Activated effector memory CD4-positive, alpha-beta T cell treated with anti-CD3 and anti-CD28 coated beads, Interleukin-2, amount 50 U/mL, for 16 hours (primary cell): ENCODE measurements at places on chromosomes 11 and 22.

DNA sequence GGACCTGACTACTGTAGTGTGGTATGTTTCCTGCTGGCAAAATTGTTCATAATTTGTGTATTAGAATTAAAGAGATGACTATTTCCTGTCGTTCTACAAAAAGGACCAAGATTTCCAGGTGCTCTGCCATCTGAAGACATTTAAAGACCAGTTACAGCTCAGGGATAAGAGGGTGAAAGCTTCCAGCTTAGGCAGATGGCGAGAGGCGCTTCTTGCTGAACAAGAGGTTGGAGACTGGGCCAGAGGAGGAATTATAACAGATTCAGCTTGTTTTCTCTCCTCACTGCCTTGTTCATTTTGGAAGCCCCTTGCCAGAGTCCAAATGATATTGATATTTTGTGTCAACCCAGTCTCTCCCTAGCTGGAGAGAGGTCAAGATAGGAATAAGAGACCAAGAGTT lies 23.1 kb upstream of the NNMT start:
- DNase-seq, result no peak

DNA sequence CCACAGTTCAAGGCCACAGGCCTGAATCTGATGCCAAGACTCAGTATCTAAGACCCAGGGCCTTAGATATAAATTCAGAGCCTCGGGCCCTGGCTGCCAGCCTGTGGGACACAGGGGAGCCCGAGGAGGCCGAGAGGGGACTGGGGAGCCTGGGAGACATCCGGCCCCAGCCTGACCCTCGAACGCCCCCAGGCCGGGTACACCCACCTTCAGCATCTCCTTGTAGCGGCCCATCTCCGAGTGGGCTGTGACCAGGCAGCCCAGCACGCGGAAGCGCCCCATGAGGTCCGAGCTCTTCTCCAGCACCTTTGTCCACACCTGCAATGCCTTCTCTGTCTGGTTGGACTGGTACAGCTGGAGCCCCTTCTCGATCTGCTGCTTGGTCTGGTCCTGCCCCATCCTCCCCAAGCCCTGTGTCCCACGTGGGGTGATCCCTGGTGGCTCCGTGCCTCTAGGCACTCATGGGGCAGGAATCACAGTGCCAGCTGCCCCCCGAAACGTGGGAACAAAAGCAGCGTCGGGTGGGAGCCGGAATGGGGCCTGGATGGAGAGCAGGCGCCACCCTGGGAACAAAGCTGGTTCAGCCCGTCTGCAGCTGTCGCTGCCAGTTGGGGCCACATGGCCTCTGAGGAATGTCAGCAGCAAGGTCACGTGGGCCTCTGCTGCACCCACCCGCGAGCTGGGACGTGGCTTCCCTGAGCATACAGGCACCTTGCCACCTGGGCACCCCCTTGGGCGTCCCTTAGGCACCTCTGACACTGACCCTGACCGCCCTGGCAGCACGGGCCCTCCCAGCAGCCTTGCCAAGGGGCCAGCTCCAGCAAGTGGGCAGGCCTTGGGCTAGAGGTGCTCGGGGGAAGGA lies at the start of gene RAPSN:
TSS of gene RAPSN (minus strand) at position 571 of the 862 bp plus-strand sequence. CDS start at position 399, 172 bp downstream.
- no peak for DNase-seq

- no peak for DNase-seq
These were observed 30.9 kb downstream of the CHEK2 start for GRCh38 chr22:28710576-28711191.

DNA sequence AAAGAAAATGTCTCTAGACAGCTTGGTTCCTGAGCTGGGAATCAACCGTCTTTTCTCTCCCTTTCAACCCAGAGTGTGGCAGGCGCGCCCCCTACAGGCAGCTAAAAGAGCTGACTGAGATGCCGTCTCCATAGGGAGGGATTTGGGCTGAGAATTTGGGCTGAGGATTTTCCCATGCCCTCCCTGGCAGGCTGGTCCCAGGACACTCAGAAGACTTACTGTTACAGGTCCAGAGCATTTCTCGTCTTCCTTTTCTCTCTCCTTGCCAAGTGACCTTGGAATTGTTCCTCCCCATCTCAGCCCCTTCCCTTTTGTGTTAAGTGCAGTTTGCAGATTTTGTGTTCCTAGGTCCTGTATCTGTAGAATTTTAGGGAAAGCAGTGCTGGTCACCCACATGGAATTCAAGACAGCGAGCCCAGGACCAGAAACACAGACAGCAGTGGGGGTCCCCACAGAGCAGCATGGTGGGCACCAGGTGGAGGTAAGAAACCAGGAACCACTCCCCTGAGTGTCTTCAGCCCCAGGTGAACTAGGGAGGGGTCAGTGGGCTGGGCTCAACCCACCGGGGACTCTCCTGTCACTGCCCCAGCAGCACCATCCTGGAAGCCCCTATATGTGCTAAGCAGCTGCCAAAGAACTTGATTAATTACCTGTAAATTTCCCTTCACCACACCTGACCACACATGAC lies 9.9 kb upstream of the IGLL5 start:
- DNase-seq, result peak; percentile 92

DNA sequence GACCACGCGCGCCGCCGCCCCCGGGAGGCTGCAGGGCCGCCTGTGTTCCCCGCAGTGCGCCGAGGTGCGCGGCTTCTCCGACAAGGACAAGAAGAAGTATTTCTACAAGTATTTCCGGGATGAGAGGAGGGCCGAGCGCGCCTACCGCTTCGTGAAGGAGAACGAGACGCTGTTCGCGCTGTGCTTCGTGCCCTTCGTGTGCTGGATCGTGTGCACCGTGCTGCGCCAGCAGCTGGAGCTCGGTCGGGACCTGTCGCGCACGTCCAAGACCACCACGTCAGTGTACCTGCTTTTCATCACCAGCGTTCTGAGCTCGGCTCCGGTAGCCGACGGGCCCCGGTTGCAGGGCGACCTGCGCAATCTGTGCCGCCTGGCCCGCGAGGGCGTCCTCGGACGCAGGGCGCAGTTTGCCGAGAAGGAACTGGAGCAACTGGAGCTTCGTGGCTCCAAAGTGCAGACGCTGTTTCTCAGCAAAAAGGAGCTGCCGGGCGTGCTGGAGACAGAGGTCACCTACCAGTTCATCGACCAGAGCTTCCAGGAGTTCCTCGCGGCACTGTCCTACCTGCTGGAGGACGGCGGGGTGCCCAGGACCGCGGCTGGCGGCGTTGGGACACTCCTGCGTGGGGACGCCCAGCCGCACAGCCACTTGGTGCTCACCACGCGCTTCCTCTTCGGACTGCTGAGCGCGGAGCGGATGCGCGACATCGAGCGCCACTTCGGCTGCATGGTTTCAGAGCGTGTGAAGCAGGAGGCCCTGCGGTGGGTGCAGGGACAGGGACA lies 2.7 kb downstream of the NLRP6 start:
- peak; percentile 78 for DNase-seq

GRCh38 chr11:63010934-63011439 lies 4.7 kb downstream of the SLC22A8 start:
- no peak for DNase-seq

GRCh38 chr11:72940417-72940816 lies 126.2 kb downstream of the ATG16L2 start:
- no peak for DNase-seq

GRCh38 chr11:66068154-66068821 lies 1.8 kb upstream of the PACS1 start:
- peak; percentile 91 for DNase-seq

- no peak for DNase-seq
These were observed 76.2 kb upstream of the TOP3B start for GRCh38 chr22:22058633-22059290.

GRCh38 chr11:94196363-94196762 lies 67.7 kb downstream of the PANX1 start:
- no peak for DNase-seq

DNA sequence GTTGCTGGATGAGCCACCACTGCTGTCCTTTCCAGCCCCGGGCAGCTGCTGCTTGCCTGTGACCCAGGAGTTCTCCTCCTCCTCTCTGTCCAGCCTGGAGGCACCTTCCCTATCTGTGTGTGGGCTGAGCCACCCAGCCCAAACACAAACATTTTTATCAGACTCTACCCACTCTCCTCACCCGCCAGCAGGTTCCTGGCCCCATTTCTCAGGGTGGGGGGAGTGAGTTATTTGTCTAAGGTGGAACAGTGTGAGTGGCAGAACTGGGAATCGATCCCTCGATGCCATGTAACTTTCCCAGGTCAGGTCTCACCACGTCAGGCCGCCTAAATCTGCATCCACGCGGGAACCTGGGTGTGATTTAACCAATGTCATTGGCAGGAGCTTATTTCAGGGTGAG lies 20.8 kb upstream of the SMIM38 start:
- DNase-seq, result no peak

- DNase-seq, result no peak
These were observed 154.1 kb downstream of the DDX10 start for GRCh38 chr11:108818971-108819370.

DNA sequence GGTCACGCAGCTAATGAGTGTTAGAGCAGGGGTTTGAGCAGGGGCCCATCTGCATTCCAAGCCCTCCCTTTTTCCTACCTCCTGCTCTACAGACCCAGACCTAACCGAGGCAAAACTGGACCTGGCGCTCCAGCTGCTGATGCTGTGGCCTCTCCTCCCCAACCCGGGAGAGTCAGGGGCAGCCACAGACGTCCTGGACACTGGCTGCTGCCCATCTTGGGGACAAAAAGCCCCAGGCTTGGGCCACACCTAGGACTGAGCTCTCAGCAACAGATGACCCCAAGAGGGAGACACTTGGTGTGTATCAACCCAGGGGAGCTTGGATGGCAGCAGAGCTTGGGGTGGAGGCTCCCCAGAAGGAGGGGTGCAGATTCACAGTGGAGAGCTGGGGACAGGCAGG lies 172.6 kb downstream of the ST3GAL4 start:
- no peak for DNase-seq

DNA sequence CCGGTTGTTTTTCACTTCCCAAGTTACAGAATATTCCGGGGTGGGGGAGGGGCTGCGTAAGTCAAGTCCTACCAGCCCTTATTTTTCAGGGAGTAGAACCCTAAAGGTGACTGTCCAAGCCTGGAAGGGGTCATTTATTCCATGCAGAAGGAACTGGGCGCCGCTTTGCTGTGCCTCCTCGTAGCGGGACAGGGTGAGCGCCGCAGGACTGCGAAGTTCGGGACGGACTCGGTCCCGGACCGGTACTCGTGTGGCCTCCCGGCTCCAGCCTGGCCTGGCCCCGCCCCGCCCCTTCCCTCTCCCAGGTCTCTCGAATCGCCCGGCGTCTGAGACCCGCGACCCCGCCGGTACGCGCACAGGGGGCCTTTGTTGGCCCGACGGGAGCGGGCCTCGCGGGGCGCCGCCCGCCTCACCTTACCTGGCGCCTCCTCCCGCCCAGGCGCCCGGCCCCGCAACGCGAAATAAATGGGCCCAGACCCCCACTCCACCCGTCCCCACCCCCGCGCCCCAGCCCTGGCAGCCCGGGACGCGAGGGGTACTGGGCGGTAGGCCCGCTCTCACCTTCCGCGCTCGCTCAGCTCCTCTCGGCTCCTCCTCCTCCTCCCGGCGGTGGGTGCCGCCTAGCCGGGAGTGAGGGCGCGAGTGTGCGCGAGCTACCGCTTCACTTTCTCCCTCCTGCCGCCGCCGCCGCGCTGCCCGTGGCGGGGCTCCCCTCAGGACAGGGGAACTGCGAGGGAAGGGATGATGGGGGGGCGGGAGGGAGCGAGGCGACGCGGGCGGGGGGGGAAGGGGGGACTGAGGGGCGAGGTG lies 698 bp downstream of the PAK1 start:
- DNase-seq, result peak; percentile 81

- peak; percentile 70 for DNase-seq
These were observed 77.7 kb downstream of the MORC2 start for GRCh38 chr22:30890686-30891442.

DNA sequence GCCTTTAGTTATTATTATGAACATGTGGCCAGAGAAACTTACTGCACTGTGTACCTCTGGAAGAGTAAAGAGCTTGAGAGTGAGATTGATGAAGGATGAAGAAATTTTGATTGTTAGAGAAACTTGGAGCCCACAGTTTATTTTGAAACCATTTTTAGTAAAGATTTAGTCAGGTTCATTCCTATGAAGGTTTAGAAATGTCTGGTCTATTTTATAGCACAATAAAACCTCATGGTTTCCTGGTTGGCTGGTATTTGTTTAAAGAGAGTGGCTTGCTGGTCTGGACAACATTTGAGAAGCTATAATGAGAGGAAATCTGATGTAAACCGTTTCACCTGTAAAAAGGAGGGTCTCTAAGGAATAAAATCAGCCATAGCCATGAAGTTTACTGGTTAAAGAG lies 8.8 kb upstream of the PDE3B start:
- DNase-seq, result no peak

DNA sequence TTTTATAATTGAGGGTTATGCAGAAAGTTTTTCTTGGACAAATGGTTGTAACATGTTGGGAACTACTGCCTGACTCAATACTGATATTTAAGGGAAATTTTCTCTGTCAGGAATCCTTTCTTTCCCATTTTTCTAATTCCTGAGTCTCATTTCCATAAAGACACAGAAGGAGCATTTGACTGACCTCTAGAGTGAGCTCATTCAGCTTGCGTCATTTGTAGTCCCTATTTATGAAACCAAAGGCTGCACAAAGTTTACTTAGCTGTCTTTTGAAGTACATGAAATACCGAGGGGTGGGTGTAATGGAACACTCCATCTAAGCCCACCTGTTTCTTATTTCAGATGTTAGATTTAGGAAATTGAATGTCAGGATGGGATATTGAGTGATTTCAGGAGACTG lies 359.5 kb upstream of the C11orf87 start:
- no peak for DNase-seq

DNA sequence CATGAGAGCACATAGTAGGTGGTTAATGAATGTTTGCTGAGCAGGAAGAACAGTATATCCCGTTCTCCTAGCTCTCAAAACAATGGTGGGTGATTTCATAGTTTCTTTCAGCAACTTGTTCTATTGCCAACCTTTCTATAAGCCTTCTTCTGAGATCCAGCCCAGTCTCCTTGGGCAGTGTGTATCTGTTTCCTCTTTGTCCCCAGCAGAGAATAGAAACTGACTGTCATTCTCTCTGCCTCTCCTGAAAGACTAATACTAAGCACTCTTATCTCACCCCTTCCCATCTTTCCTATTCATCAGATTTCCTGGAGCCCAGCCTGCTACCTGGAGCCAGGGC lies 272.9 kb downstream of the ST3GAL4 start:
- no peak for DNase-seq

- DNase-seq, result no peak
These were observed 10.2 kb downstream of the ARAP1 start for GRCh38 chr11:72741849-72742512.

DNA sequence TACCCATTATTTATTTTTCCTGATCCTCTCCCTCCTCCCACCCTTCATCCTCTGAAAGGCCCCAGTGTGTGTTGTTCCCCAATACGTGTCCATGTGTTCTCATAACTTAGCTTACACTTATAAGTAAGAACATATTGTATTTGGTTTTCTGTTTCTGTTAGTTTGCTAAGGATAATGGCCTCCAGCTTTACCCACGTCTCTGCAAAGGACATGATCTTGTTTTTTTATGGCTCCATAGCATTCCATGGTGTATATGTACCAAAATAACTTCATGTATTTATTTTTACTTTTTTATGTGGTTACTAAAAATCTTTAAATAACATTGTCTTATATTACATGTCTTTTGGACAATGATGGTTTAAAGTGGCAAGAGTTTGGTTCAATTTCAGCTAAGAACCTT lies 15.2 kb downstream of the PDGFD start:
- DNase-seq, result no peak
